ENCODE measurements at places on chromosomes 5 and 9.

DNA sequence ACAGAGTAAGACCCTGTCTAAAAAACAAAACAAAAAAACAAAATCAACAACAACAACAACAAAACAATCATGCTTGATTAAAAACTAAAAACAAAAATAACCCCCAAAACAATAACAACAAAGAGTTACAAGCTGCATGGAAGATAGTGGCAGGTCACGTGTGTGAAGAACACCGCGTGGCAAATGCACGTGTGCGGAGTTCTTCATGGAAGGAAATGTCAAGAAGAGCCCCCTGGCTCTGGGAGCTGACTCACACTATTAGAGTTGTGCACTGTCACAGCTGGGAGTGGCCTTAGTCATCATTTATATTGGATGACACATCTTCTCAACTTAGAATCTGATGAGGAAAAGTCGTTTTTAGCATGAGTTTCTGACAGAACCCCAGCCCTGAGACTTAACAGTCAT is 110.5 kb downstream of the JMY start:
- DNase-seq: peak; percentile 10

DNA sequence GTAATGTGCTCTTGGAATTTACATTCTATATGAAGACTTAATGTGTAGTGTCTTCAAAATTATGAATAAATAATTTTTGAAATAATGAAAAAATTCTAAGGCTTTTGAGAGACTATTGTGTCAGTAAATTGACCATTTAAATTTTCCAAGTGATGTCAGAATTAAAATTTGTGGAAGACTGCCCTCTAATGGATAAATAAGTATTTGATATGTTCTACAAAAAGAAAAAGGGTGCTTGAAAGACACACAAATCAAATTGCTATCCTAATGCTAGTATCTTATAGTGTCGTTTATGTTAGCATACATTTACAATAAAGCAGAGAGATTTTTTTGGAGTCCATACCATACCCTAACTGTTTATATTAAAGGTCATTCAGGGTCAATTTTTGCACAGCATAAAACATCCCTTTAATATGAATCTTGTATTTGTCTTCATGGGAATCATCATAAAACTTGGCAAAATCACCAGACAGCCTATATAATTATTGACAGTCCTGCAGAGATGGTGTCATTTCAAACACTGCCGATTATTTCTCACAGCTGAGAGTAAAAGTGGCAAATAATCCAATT is 120.8 kb upstream of the SLC27A6 start:
- DNase-seq: peak; percentile 41

DNA sequence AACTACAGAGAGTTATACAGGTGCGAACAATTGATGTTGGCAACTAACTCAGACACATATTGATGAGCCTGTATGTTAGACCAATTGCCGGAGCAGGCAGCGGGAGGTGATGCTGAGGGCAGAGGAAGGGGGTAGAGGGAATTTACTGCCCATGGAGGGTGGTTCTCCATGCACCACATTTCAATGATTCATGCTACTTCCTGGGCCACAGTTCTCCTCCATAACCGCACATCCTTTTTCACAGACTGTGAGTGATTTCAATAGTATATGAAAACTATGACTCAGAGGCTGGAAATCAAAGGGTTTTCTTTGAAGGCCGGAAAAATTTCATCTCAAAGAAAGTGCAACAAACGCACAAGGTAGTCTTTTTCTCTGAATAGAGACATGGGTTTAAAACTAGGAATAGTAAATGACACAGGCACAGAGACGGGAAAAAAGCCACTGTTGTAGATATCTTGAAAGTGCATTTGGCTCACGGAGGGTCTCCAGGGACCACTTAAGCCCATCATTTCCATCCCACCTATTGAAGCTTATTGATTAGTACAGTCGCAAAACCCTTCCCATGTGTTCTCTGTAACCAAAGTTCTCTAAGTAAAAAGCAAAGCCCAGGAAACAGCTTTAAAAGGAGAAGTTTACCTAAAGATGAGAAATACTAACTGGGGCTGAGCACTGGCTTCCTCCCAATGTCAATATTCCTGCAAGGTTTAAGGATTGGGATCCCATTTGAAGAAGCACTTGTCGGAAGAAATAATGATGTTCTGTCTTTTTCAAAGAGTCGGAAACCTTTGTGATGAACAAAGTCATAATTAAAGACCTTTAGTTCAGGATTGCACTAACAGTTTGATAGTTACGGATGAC is 28.0 kb upstream of the ADAM19 start:
- peak; percentile 53 for DNase-seq

- DNase-seq: no peak
Measured at GRCh38 chr5:170760113-170760512, 23.4 kb upstream of the GABRP start.

DNA sequence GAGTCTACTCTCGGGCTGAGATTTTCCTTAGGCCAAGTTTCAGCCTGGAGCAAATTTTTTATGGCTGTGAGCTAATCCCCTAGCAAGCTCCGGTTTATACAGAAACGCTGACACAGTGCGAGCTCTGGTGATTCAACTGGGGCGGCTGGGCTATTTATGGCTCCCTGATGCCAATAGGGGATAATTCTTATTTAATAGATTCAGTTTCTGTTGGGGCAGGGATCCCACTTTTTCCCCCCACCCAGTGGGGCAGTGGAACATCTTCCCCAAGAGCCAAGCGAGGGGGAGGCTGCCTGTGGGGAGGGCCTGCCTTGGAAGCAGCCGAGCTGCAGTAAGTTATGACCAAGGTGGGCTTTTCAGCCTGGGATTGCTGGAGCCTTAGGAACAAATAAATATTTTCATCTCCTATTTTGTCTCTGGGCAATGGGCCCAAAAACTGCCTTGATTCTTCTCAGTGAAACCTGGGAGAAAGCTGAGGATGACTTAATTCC is 129.1 kb downstream of the MACROH2A1 start:
- DNase-seq: no peak

DNA sequence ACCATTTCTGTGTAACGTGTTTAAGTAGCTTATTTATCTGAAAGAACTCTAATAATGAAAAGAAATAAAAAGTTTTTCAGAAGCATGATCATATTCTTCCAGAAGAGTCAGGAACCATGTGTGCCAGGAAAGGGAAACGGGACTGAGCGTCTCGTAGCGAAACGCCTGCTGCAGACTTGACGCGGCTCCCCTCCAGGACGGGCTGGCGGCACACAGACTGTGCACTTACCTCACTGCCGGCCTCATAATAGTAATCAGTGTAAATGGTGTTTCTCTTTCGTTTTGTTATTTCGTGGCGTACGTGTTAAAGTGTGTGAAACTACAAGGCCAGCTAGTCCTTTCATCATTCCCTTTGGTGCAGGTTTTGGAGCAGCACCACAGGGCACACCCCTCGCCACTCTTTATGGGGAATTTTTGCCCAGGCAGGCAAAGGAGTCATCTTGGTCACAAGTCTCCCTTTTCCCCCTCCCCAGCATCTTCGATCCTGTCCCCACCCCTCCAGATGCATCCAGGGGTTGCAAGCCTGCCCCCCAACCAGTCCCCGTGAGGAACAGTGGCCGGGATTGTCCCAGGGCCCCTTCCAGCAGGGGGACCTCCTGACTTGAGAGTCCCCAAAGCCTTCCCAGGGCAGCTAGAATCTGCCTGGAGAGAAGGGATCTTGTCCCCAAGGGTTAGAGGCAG is 233.1 kb downstream of the FANCC start:
- DNase-seq: no peak

Data from kidney glomerular epithelial cell (primary cell).